ENCODE measurements at places on chromosomes 11 and 22.

DNA sequence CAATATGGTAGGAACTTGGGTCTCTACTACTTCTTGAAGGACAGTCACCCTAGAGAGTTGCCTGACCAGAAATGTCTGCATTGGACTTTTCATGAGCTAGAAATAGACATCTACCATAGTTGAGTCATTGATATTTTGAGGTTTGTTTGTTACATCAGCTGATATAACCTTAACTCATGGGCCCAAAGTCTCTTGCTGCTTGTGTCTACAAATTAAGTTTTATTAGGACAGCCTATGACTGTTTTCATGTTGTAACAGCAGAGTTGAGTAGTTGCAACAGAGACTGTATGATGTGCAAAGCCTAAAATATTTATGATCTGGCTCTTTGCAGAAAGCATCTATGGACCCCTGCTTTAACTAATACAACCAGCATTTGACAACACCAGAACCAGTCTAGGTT, 155.3 kb downstream of the MIAT start:
- DNase-seq = no peak

GRCh38 chr11:130145975-130146776, 13.4 kb upstream of the ST14 start:
- no peak for DNase-seq

DNA sequence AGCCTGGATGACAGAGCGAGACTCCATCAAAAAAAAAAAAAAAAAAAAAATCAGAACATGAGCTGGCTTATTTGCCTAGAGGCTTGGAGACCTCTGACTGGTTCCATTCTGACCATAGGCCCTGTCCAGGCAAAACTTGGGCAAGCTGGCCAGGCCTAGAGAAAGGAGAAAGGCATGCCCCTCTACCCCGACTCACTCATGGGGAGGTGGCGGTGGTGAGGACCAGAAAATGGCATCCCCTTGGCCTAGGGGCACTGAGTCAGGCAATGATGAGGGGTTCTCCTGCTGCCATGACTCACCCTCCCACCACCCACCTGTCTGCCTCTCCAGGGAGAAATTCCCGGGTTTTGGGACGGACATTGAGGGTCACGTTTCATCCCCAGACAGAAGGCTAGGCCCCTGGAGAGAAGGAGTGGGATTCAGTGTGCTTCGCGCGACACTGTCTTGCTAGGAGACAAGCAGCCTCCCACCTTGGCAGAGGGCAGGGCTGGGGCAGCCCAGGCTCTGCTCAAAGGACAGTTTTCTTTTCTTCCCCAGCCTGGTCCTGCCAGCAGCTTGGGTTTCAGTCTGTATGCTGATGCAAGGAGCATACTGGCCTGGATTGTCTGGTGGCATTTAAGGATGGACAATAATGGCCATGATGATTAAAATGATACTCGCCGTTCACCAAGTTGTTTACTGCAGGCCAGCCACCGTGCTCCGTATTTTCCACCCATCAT, 17.2 kb downstream of the TOB2 start:
- no peak for DNase-seq

DNA sequence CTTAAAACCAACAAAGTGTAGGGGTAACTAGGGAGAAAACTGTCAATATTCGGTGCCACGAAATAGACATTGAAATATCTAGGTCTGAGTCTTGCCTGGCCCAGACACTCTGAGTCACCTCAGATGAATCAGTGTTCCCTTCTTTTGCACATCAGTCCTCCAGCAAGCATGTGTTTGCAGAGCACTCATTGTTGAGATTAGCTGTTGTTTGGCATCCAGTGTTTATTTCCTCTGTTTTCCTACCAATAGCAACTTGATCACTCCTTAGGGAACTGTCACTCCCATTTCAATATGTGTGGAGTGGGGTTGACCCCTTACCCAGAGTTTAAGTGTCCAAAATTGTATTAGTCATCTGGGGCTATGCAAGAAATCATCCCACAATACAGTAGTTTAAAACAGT, 4.7 kb upstream of the ASCC2 start:
- DNase-seq = no peak

DNA sequence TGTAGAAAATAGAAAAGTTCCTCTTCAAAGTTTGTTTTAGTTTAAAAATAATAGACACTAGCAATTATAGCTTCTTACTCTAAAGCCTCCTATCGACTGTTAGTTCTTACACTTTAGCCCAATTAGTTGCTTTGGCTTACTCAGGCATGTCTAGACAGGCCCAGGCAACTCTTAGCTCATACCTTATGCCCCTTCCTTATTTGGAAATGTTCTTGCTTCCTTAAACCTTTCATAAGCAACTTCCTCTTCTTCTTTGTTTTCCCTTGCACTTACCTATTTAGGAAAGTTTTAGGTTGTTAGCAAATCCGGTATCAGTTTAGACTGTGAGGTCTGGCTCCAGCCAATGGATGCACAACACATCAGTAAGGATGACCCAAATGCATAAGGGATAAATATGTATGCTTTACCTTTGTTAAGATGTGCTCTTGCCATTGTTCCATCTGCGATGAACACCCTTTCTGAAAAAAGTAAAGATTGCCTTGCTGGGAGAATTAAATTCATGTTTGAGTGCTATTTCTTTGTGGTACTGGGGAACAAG, 1277.5 kb upstream of the CNTN5 start:
- no peak for DNase-seq

GRCh38 chr11:19519353-19519752, 193.3 kb upstream of the NAV2 start:
- no peak for DNase-seq

DNA sequence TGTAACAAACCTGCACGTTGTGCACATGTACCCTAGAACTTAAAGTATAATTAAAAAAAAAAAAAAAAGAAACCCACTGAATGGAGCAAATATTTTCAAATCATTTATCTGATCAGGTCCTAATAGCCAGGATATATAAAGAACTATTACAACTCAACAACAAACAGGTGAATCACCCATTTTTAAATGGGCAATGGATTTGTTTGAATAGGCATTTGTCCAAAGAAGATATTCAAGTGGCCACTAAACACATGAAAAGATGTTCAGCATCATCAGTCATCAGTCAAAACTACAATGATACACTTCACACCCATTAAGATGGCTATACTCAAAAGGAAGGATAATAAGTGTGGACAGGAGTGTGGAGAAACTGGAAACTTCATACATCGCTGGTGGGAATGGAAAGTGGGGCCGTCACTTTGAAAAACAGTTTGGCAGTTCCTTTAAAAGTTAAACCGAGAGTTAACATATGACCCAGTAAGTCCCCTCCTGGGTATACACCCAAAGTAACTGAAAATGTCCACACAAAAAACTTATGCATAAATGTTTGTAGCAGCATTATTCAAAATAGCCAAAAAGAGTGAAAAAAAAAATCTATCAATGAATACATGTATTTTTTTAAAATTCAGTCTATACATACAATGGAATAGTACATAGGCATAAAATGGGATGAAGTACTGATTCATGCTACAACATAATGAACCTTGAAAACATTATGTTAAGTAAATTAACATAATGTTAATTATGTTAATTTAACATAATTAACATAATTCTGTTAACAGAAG, 53.1 kb downstream of the ARRB1 start:
- no peak for DNase-seq

GRCh38 chr22:20115691-20116375, at the start of gene RANBP1:
Gene RANBP1 (plus strand): TSS chr22:20116104. CDS start chr22:20116185, 81 bp downstream.
- DNase-seq = no peak

All from activated CD4-positive, alpha-beta T cell treated with anti-CD3 and anti-CD28 coated beads, Interleukin-2, amount 10 ng/mL, durations not matched to agents 7 days and 5 days (primary cell).